ENCODE measurements at places on chromosomes 3 and 15.

DNA sequence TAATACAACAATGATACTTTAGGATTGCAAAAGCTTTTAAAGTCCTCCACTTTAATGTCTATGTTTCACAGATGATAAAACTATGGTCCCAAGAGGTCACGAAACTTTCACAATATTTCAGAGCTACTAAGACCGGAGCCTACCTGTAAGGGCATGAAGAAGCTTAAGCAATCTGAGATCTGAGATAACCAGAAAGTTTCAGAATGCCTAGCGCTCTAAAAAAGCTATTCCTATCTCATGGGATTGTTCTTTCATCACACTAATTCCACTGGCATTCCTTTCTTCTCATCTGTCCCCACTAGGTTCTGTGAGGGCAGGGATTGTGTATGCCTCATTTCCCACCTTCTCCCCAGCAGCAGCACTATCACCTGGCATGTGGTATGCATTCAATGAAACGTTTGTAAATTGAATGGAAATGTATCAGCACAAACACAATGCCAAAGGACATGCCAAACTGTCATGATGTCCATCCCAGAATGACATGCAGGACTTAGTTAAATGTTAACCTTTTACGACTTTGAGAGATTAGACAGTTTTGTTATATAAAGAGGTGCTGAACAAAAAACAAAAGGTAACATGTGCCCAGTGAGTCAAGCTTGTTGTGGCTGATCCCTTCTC lies 104.7 kb upstream of the NR2F2 start:
- no peak for DNase-seq

- no peak for DNase-seq
Observed at GRCh38 chr3:188546835-188547670, 393.1 kb downstream of the LPP start.

- DNase-seq = no peak
Observed at GRCh38 chr3:186506857-186507256, 37.3 kb downstream of the CRYGS start.

GRCh38 chr3:53226841-53227407 lies 28.9 kb downstream of the TKT start:
- DNase-seq = no peak

DNA sequence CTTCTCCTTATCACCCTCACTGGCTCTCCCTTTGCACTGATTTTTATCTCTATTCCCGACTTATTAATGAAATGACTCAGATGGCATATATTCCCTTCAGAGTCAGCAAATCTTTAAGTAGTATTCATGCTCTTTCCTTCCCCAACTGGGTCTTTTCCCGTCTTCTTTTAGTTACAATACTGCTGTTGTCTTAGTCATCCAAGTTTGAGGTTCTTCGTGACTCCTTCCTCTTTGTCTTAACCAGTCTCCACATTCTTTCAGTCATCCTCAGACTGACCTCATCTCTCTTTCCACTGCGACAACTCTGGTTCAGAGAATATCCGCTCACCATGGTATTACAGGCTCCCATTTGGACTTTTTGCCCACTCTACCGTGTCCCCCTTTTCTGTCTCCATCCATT lies 12.4 kb downstream of the WDR5B start:
- DNase-seq = no peak

- DNase-seq = no peak
Observed at GRCh38 chr3:66483409-66483906, 17.4 kb downstream of the LRIG1 start.

DNA sequence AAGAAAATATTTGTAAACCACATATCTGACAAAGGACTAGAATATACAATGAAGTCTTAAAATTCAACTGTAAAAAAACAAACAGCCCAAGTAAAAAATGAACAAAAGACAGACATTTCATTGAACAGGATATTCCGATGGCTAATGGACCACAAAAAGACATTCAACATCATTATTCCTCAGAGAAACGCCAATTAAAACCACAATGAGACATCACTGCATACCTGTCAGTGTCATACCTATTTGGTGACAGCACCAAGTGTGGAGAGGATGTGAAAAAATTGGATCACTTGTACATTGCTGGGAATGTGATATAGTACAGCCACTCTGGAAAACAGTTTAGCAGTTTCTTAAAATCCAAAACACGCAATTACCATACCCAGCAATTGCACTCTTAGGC lies 29.9 kb upstream of the TJP1 start:
- DNase-seq = no peak

DNA sequence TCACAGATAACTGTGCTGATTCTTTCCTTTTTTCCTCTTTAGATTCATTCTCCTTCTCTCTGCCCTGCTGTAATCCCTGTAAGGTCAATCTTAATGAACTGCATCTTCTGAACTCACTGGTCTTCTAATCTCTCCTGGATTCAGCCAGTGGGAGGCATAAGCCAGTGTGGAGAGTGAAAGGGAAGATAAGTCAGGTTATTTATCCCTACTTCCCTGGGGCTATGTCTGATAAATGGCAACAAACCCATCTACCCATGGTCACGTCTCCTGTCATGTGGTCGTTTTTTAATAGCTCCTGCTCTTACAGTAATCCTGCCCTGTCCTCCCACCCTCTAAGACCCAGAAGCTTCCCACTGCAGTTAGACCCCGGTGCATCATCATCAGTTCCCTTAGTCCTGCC lies 199.6 kb upstream of the NAALADL2 start:
- no peak for DNase-seq

DNA sequence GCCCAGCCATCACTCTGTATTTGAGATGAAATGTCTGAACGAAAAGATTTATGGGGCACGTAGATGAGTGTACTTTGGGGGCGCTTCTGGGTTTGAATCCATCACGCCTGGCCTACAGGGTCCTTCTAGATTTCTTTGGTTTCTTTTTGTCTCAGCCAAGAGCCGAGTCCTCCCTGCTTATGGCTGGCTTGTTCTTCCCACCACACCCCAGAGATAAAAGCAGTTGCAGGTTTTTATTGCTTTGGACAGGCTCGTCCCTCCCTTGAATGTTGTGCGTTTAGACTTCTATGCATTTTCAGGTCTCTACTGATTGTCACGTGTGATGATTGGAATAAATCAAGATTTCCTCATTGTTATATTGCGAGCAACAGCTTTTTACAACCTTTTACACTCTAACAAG lies 104.8 kb upstream of the CHRNA7 start:
- no peak for DNase-seq

- no peak for DNase-seq
Observed at GRCh38 chr3:196163666-196164493, 47.3 kb downstream of the ZDHHC19 start.

DNA sequence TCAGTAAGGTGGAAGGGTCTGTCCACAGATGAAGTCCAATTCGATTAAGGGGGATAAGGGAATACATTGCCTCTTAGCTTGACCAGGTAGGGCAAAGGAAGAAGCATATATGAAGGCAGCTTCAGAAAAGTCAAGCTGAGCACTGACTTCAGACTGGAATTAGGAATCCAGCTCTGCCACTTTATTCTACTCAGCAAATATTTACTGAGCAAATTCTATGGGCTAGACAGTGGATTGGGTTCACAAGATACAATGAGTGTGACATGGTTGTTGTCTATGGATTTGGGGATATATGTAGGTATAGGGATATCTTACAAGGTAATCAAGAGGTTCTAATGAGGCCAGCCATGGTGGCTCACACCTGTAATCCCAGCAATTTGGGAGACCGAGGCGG lies 526 bp downstream of the ADIPOQ start:
- no peak for DNase-seq

GRCh38 chr3:126422121-126422520 lies 27.4 kb downstream of the CFAP100 start:
- no peak for DNase-seq

DNA sequence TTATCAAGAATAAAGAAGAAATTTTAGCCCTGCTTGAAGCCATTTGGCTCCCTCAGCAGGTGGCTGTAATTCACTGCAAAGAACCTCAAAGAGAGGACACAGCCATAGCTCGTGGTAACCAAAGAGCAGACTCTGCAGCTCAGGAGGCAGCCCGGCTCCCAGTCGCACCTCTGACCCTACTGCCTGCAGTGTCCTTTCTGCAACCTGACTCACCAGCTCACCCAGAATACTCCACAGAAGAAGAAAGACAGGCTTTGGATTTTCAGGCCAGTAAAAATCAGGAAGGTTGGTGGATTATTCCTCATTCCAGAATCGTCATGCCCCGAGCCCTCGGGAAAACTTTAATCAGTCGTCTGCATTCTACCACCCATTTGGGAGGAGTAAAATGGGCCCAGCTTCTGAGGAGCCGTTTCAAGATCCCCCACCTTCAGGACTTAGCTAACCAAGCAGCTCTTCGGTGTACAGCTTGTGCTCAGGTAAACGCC lies 38.6 kb downstream of the ZBTB11 start:
- no peak for DNase-seq

DNA sequence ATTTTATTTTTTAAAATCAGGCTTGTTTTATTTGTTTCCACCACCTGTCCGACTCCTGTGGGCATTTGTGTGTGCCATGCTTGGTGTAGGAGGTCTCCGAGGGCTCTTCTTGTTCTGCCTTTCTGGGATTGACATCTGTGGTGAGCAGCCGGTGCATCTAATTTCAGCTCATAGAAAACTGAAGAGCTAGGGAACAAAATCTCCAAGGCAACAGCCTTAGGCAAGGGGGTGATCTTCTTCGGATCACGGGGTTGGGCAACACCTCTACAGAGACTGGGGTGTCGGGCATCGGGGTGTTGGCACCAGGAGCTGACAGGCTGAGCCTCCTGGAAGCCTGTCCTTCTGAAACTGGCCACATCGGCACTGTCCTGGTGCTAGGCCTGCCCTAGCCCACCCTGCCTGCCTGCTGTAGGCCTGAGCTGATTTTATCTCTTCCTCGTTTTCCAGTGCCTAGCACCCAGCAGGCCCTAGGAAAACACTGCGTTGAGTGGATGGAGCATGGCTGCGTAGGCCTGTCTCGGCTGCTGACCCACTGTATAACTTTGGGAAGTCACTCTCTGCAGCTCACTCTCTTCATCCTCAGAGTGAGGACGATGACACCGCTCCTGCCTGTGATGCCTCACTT lies 10.3 kb downstream of the CHCHD6 start:
- no peak for DNase-seq

GRCh38 chr3:85567071-85567676 lies 608.4 kb downstream of the CADM2 start:
- no peak for DNase-seq

DNA sequence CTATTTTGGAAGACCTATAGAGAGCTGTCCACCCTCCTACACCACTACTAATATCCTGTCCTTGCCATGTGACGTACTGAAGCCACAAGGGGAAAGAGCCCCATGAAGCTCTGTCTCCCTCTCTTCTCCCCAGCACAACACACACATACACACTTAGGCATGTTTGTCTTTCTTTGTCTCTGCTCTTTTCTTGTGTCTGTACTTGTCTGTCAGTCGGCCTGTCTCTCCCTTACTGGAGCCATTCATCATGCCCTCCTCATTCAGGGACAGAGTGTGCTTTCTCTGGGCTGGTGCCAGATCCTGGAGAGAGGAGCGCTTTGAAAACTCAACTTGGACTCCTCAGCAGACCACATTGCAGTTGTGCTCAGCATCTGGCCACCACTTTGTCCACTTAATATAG lies 47.6 kb downstream of the PSMD6 start:
- DNase-seq = no peak

All from activated CD8-positive, alpha-beta memory T cell treated with anti-CD3 and anti-CD28 coated beads for 48 hours (primary cell).